ENCODE measurements at places on chromosomes 12 and 14.

DNA sequence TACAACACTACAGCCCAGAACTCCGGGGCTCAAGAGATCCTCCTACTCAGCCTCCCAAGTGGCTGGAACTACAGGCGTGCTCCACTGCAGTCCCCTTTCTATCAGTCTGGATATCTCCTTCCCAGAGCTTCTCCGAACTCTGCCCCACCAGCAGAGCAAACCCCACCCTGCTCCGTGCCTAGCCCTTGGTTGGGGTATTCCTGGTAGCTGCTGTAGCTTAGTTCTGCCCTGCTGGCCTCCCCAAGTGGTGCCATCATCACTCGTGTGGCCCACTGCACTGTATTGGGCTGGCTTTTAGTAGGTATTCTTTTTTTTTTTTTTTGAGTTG is 9.5 kb downstream of the HSP90AA1 start:
- DNase-seq: no peak

GRCh38 chr14:69153873-69154270 is 953 bp upstream of the DCAF5 start:
- no peak for DNase-seq

- DNase-seq: no peak
These were observed 880.3 kb upstream of the MGAT4C start for GRCh38 chr12:87136330-87136976.

DNA sequence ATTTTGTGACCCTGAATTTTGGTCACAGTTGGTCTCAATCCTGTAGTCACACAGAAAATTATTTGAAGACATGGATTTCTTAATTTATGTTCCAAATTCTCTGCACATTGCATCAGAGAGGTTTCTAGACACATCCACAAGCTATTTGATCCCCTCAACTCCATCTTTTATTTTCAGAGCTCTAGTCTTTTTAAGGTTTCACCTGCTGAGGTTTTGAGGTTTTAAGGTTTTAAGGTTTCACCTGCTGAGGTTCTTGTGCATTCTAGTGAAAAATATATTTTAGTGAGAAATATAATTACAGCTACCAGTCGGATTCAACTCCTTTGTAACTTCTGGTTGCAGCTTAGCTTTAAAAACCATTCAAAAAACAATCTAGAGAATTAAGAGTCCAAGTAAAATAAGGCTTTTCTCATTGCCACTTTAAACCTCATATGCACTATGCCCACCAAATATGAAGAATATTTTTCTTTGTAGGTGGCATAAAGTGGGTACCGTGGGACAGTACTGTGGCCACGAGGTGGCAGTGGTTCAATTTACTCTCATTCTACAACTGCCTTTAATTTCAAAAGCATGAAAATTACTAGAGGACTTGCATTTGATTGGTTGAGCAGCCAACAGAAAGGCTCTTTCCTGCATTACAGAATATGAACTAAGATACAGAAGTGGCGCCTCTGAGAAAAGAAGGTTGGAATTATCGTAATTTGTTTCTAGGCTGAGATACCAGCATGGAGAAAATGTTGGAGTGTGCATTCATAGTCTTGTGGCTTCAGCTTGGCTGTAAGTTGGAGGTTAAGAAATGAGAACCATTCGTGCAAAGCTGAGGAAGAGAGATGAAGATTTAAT is 366.5 kb upstream of the OR4E1 start:
- DNase-seq: peak; percentile 39

GRCh38 chr12:16130343-16130742 is 147.1 kb downstream of the SLC15A5 start:
- no peak for DNase-seq

- peak; percentile 55 for DNase-seq
These were observed 43.4 kb downstream of the ELK3 start for GRCh38 chr12:96237465-96238077.

DNA sequence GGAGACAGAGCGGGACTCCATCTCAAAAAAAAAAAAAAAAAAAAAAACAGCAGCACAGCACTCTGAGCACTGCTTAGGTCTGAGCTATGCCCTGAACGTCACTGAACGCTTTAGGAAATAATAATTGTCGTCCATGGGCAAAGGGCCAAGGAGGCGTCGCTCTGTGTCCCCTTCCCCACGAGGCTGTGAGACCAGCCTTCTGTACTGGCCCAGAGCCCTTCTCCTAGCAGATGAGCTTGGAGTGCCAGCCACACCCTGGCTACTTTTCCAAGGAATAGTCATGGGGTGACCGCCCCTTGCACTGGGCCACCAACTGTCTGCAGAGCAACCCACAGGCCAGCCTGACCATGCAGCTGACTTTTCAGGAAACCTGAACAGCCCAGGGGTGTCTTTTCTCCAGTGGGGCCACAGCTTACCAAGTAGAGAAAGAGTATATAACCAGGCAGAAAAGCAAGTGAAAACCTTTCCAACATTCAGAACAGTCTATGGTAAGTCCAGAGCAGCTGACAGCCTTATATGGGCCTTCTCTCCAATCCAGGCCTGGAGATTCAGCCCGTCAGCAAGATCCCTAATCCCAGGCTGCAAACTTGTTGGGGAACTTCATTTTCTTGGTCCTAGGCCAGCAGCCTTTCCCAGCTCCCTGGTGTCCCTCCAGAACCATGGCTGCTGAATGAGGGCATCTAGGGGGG is 28.5 kb downstream of the CD9 start:
- no peak for DNase-seq

GRCh38 chr12:52074971-52075724 is 4.4 kb upstream of the SMIM41 start:
- no peak for DNase-seq

Measured in stimulated activated CD4-positive, alpha-beta T cell treated with anti-CD3 and anti-CD28 coated beads, Interleukin-4, amount 100 ng/mL, for 4 hours (primary cell).